RPMI7951 (cell line): ENCODE measurements at places on chromosomes 16 and 17. TPM values are rescaled to one million over a fixed set of nuclear protein-coding genes. Genes with fewer than 3 reads are reported as not detected.
A peak's percentile ranks its signal among the peaks of the same experiment; 100 is the strongest.

ATP2A1 gene
- total RNA-seq: 0.20 TPM in 1 of 2 replicates, not detected in the other

KRTAP9-4 gene
- not detected in 2 replicates for total RNA-seq

- DNase-seq: no peak
Measured at GRCh38 chr17:61739002-61739401, 124.3 kb downstream of the BRIP1 start.

TBC1D3G gene
- not detected in 2 replicates for total RNA-seq

GRCh38 chr17:49995055-49995738 lies at the start of gene DLX3:
Gene DLX3, minus strand, starts transcription at chr17:49995224. Its CDS starts 226 bp downstream, at chr17:49994998.
- DNase-seq: peak; percentile 74

KRT40 gene
- not detected in 2 replicates for total RNA-seq

DNA sequence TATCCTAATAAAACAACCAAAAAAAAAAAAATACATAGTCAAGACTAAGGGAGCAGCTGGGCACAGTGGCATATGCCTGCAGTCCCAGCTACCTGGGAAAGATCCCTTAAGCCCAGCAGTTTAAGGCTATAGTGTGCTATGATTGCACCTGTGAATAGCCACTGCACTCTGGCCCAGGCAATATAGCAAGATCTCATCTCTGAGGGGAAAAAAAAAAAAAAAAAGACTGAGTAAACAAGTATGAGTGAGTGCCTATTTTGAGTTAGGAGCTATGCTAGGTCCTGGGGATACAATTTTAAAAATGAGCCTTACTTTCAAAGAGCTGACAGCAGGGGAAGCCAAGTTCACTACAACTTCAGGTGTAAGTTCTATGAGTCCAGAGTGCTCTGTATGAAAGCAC lies 55.4 kb downstream of the GRB2 start:
- DNase-seq: no peak

HBA2 gene
- total RNA-seq: not detected in 2 replicates

TBC1D3K gene
- not detected in 2 replicates for total RNA-seq

PLXDC1 gene
- total RNA-seq: 1.4 and 4.2 TPM in 2 replicates

DNA sequence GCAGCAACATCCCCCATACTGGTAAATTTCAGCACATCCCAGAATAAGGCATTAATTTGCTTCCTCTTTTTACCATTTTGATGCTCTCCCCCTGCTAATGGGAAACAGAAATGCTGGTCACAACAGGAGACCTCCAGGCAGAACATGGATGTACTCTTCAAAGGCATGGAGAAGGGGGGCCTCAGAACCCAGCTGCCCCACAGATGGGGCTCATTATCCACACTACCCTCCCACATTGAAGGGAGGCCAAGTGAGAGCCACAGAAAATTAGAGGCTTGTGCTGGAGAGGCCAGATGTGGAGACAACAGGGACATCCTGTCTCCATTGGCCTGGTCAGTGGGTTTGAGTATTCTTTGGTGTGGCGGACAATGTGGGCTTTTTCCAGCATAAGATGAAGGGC lies 150.1 kb upstream of the CDH11 start:
- DNase-seq: peak; percentile 82

SLC52A1 gene
- not detected in 2 replicates for total RNA-seq

DNA sequence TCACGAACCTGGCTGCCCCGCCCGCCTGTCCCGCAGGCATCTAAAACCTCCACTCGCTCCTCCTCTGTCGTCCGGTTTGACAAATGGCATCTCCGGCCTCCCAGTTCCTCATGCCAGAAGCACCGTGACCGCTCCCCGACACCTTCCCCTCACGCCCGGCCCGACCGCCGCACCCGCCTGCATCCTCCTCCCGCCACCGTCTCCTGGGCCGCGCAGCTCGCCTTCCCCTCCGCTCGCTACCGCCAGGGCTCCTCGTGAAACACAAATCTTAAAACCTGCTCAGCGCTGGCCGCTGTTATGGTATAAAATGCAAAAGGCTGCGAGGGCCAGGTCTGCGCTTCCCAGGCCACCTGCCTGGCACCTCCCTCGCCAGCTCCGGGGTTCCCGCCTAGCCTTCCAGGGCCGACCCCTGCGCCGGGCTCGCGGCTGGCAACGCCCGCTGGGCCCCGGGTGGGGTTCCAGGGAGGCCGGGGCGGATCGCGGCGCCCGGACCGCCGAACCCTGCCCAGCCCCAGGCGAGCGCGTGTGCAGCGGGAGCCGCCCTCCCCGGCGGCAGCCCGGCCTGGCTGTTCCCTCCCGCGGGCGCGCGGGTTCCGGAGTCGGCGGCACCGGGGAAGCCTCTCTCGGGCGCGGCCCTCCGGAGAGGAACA lies 488 bp downstream of the SPSB3 start:
- peak; percentile 19 for DNase-seq

MAF gene
- total RNA-seq: 0.48 and 0.88 TPM in 2 replicates

BCL6B gene
- total RNA-seq: not detected in 2 replicates

GRCh38 chr17:8776881-8777280 lies 18.5 kb upstream of the SPDYE4 start:
- DNase-seq: no peak

SLC6A4 gene
- not detected in 2 replicates for total RNA-seq

CDYL2 gene
- under 0.01 and 1.6 TPM in 2 replicates for total RNA-seq

DNA sequence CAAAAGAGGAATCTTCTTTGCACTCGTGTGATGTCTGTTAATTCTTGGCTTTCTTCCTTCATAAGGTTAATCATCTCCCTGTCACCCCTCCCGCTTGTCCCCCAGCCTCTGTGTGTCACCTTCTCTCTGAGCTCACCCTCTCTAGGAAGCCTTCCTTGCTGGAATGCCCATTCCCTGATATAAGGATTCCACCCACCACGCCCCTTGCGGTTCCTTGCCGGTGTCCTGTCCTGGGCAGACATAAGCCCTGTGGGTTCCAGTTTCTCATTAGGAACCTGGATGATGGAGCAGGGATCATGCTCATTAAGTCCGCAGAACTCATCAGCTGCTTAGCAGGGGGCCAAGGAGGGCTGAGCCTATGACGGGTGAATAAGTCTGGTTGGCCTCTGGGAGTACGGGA lies 559.3 kb downstream of the MAF start:
- no peak for DNase-seq

BANP gene
- 15.3 and 15.5 TPM in 2 replicates for total RNA-seq

- DNase-seq: no peak
Measured at GRCh38 chr16:7257016-7257415, 75.6 kb upstream of the RBFOX1 start.

KRT31 gene
- total RNA-seq: not detected in 2 replicates

DNA sequence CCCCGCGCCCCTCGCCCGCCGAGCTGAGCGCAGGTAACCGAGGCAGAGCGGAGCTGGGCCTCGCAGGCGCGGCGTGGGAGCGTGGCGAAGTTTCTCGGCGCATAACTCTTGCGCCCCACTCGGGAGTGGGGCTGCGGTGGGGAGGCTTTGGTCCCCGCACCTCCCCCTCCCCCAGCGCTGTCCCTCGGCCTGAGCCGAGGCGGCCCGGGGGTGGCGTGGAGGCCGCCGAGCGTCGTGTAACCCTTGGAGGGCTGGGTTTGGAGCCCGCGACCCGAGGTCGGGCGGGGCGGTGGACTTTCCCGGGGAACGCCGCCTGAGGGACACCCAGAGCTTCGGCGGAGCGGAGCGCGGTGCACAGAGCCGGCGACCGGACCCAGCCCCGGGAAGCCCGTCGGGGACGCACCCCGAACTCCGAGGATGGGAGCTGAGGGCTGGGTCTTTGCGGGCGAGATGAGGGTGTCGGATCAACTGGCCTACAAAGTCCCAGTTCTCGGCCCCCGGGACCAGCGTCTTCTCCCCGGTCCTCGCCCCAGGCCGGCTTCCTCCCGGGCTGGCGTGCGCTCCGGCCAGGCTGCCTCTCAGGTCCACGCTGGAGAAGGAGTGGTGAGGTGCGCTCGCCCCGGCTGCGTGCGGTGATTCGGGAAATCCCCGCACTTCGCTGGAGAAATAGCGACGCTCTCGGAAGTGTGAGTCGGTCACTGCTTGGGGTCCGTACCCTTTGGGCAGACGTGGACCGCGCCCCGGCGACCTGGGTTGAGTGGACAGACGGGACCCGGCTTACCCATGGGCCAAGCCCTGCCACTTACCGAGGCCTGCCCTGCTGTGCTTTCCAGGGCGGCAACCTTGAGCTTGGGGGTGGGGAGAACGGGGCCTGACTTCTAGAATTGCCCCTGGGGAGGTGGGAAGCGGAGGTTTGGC lies 168.4 kb downstream of the RAB11FIP4 start:
- DNase-seq: peak; percentile 35

KRTAP4-9 gene
- total RNA-seq: not detected in 2 replicates

GRCh38 chr17:57273490-57273889 lies 17.2 kb downstream of the MSI2 start:
- DNase-seq: no peak

PTX4 gene
- total RNA-seq: not detected in 2 replicates

TNP2 gene
- not detected in 2 replicates for total RNA-seq

ZNF771 gene
- total RNA-seq: 8.1 and 10.9 TPM in 2 replicates

GRCh38 chr17:69450918-69451317 lies 36.4 kb downstream of the MAP2K6 start:
- DNase-seq: no peak

SLC5A11 gene
- not detected in 2 replicates for total RNA-seq

TERB1 gene
- total RNA-seq: not detected in 2 replicates

SPATA22 gene
- total RNA-seq: not detected in 2 replicates
